ENCODE measurements at places on chromosomes 4 and X.

- no peak for DNase-seq
Observed at GRCh38 chr4:93184053-93184452, 644.5 kb upstream of the ATOH1 start.

DNA sequence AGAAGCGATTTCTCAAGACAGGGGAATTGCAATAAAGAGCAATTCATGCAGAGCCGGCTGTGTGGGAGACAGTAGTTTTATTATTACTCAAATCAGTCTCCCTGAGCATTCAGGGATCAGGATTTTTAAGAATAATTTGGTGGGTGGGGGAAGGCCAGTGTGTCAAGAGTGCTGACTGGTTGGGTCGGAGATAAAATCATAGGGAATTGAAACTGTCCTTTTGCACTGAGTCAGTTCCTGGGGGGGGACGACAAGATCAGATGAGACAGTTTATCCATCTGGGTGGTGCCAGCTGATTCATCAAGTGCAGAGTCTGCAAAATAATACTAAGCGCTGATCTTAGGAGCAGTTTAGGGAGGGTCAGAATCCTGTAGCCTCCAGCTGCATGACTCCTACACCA is 502.4 kb downstream of the NLGN4X start:
- DNase-seq = no peak

DNA sequence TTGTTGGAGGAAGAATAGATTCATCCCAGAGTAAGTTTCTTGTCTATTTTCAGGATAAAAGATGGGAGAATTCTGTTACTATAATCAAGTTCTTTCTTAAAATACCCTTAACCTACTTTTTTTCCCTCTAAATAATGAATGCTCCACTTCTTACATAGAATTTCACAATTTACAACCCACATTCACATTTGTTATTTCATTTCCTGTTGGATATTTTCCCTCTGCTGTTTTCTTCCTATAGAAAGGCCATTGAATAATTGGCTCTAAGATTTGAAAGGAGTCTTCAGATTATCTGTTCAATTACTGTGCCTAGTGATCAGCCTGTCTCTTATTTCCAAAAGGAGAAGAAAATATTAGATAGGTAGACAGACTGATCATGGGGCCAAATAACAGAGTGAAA is 79.7 kb downstream of the CPE start:
- no peak for DNase-seq

DNA sequence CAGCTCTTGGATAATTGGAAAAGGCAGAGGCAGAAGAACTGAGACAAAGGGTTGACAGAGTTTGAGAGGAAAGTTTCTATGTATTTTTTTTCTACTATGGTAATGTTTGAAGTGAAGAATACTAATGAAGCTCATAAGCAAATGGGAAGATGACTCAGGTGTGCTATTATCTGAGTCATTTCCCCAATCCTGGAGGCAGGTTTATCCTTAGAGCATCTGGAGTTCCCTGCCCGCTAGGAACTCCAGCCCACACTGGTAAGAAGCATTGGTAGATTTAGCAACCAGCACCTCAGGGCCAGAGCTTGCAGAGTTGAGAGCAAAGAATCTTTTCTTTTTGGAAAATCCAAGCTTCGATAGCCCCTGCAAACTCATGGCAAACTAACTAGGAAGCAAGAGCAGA is 55.2 kb downstream of the DOCK11 start:
- DNase-seq = no peak

DNA sequence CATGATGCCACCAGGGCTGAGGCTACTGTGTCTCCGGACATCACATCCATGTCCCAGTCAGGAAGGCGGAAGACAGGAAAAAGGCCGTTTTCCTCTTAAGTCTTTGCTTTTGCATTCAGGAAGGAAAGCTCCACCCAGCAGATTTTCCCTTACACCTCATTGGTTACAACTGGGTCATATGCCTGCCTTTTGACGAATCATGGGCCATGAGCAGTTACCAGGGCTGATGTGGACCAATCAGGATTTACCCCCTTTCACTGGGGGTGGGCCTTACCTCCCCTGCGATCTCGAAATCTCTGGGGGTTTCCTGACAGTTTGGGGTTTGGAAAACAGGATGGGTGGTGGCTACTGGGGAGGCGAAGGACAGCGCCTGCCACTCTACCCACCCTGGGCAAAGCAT is 52.5 kb upstream of the GRPEL1 start:
- no peak for DNase-seq

GRCh38 chrX:65634732-65635131 is 32.7 kb upstream of the MSN start:
- no peak for DNase-seq
